ENCODE measurements at places on chromosomes 4 and X.

- no peak for DNase-seq
These were observed 28.6 kb downstream of the TBC1D14 start for GRCh38 chr4:6938237-6938636.

DNA sequence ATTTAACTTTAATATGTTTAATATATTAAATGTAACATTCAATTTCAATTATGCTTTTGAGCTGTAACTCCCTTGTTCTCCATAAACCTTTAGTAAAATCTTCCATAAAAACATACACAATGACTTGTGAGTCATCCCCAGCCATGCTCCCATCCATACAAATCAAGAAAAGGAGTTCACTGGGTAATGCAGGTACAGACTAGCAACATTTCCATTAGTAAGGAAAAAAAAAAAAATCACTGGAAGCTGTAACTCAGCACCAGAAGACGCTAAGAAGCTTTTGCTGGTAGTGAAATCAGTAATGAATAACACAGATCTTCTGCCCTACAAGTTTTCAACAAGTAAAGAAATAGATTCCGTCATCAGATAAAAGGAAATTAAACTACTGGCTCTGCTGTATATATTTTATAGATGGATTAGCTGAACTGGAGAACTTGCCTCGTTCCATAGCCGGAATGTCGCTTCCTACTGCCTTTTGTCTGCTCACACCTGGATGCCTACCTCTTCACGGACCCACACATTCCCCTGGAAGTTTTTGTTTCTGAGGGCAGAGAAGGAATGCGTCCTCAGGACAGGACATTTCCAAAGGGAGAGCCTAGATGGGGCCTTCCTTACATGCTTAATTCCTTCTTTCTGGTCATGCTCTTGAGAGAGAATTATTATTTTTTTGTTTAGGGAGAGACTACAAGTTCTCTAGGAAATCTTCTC lies 298.4 kb upstream of the ANKRD50 start:
- DNase-seq: no peak

DNA sequence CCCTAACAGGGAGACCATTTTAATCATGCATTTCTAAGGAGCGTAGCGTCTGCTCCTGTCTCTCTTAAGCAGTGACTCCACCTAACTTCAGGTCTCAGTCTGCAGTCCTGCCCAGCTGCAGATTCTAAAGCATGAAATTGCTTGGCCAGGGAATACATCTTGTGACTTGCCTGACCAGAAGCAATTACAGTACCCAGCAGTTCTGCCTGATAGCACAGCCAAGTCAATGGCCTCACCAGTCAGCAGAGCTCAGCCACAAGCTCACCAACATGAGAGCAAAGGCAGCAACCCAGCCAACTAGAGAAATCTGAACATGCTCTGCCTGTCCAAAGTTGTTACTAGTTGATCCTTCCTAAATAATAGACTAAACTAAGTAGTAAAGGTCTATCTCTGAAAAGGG lies 2011.9 kb upstream of the PCDH10 start:
- no peak for DNase-seq

GRCh38 chrX:52995987-52996331 lies 37.6 kb upstream of the FAM156A start:
- no peak for DNase-seq

DNA sequence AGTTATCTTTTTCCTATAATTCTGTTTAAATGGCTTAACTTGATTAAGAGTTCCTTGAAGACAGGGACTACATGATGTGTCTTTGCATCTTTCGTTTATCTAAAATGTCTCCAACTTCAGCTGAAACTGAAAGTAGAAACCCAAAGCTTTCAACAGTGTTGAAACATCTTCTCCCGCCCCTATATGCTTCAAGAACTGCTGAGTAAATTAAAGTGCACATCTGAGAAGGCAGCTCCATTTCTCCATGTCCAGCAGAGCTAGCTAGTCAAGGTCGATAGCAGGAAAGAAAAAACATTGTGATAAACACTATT lies 185.7 kb upstream of the TBL1X start:
- DNase-seq: no peak

GRCh38 chrX:9317176-9317575 lies 147.7 kb upstream of the TBL1X start:
- no peak for DNase-seq

DNA sequence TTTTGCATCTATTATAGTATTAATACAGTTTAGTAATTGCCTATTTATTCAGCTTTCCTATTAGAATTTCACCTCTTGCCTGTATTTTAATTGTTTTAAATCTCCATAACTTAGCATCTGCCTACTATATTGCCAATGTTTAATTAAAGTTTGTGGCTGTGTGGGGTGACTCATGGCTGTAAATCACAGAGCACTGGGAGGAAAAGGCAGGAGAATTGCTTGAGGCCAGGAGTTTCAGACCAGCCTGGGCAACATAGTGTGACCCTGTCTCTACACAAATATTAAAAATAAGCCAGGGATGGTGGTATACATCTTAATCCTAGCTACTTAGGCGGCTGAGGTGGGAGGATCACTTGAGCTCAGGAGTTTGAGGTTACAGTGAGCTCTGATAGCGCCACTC lies 14.5 kb upstream of the CCSER1 start:
- DNase-seq: no peak

GRCh38 chrX:19003756-19004155 lies 19.8 kb upstream of the PHKA2 start:
- no peak for DNase-seq

DNA sequence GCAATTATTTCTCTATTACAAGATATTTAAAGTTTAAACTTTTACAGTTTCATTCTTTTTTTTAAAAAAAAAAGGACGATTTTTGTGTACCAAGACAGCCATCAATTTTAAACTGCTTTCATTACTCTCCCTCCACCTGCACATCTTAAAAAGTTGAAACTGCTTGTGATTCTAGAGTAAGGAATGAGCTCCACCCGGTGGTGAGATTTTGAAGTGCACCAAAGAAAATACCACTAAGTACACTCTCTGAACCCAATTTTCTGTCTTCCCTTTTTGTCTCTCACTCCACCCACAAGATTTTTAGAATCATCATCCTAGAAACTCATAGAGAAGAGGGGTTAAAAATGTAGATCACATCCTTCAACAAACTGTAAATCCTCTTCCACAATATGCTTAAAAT lies 91.3 kb upstream of the WDR44 start:
- DNase-seq: no peak

- no peak for DNase-seq
These were observed 2.9 kb upstream of the MND1 start for GRCh38 chr4:153341575-153342090.

DNA sequence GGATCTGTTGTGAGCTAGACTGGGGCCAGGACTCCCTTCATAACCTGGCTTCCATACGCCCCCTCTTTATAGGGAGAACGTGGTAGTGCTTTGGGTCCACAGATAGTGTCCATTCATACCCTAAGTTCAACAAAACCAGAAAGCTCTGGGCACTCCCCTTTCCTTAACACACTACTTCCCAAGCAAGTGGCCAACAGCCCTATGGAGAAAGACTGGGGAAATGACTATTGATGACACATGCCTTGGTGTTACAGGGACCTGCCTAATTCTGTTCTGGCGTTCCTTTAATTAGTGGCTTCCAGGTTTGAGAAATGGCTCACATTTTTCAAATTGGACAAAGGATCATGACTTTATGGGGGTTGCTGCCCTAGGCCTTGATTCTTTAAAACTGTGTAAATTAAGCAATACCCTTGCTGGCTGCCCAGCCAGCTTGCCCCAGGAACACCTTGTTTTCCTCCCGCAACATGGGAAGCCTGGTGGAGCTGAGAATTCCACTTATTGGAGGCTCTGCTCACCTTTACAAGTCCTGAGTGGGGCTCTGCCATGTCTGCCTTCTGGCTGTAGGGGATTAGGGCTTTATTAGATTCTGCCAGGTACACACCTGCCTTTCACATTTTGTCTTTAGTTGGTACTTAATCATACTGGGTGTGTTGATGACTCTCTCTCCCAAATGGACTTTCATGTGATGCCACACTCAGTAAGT lies 61.1 kb downstream of the RGS12 start:
- no peak for DNase-seq

Data from NCI-H526 treated with DMSO at 0.1 percent for 48 hours (cell line).